ENCODE measurements at places on chromosomes 1 and 21.

- DNase-seq: no peak
Measured at GRCh38 chr1:16392740-16393569, 25.9 kb downstream of the SZRD1 start.

DNA sequence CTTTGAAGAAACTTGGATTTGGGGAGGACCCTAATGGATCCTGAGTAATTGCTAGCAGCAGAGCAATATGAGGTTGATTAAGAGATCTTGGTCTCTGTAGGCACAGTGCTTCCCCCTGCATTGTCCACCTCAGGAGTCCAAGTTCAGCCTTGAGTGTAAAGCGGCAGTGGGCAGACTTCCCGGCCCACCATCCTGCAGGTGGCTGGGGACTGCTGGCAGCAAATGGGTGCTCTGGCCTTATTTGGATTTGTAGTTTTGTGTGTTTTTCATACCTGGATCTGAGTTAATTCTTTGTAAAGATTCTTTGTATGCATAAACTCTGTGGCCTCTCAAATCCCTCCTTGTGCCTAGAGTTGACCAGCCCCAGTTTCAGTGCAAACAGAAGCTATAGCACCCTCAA lies 7.6 kb downstream of the BARHL2 start:
- no peak for DNase-seq

DNA sequence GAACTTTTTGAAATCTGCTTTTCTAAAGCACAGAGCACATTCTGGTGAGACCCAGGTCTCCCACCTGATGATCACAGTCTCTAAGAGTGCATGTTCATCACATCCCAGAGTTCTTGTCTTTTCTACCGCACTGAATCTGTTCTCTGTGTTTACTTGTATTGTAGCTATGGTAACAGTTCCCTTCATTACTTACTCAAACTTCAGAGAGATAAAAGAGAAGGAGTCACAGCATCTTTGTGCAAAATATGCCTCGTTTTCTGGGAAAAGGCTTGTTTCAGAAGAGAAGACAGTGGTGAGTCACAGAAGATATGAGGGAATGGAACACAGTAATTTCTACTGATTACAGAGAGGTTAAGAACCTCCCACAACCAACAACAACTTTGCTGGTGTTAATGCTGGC lies 580.6 kb downstream of the PLA2G4A start:
- DNase-seq: no peak

- no peak for DNase-seq
Measured at GRCh38 chr1:77824694-77825093, 45.2 kb downstream of the MIGA1 start.

DNA sequence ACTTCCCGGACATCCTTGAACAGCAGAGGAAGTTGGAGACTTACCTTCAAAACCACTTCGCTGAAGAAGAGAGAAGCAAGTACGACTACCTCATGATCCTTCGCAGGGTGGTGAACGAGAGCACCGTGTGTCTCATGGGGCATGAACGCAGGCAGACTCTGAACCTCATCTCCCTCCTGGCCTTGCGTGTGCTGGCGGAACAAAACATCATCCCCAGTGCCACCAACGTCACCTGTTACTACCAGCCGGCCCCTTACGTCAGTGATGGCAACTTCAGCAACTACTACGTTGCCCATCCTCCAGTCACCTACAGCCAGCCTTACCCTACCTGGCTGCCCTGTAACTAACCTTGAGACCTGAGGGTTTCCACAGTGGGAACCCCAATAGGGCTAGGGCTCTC lies 17.9 kb downstream of the TENT5C start:
- DNase-seq: no peak

GRCh38 chr1:33133478-33134105 lies 48.3 kb downstream of the TRIM62 start:
- DNase-seq: no peak

DNA sequence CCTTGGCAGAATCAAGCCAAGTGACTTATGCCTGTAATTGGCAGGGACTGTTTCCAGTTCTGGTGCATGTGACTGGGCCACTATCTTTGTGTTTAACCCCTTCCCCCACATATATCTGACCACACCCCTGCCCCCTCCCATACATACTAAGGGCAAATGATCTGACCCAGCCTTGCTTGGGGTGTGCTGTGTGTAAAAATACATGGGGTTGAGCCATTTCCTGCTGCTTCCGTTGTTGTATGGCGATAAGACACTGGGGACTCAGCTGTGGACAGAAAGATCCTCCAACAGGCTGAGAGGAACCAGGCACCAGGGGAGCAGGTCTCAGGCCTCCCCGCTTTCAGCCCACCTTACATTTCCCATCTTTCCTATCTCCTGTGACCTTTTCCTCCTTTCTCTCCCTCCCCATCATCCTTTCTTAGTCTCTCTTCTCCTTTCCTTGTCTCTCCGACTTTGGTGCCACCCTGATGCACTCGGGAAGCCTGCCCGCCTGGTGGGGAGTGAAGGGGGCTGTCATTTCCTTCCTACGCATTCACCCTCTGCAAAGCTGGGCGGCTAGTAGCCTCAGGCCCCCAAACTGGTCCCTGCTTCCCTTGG lies 39.7 kb downstream of the TMCC2 start:
- DNase-seq: no peak

DNA sequence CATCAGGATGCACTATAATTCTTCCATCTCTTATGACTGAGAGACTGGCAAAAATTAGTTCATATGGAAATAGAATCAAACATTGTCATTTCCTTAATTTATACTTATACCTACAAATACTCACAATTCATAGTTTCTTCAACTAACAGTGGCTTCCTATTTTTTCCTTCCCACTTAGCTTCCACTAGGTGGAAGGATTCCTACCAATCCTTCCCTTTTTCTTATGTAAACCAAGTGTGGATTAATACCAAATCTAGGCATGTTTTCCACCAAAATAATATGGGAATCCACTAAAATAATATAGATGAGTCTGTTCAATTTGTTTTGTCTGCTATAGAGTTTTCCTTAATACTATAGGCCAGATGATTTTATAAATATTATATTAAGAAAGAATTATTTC lies 1537.1 kb downstream of the PLA2G4A start:
- no peak for DNase-seq

- DNase-seq: no peak
Measured at GRCh38 chr21:43735236-43736091, 16.5 kb downstream of the PDXK start.

GRCh38 chr1:211738691-211739301 lies 63.4 kb upstream of the NEK2 start:
- no peak for DNase-seq

DNA sequence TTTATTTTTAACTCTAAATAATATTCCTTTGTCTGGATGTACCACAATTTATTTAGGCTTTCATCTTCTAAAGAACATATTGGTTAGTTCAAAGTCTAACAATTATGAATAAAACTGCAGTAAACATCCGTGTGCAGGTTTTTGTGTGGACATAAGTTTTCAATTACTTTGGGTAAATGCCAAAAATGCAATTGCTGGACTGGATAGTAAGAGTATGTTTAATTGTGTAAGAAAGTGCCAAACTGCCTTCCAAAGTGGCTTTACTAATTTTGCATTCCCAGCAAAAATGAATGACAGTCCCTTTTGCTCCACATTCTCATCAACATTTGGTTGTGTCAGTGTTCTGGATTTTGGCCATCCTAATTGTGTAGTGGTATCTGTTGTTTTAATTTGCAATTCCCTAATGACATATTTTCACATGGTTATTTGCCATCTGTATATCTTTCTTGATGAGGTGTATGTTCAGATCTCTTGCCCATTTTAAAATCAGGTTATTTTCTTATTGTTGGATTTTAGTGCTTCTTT lies 113.8 kb downstream of the DPYD start:
- no peak for DNase-seq

GRCh38 chr1:66725885-66726665 lies 26.2 kb upstream of the DYNLT5 start:
- DNase-seq: peak; percentile 13

DNA sequence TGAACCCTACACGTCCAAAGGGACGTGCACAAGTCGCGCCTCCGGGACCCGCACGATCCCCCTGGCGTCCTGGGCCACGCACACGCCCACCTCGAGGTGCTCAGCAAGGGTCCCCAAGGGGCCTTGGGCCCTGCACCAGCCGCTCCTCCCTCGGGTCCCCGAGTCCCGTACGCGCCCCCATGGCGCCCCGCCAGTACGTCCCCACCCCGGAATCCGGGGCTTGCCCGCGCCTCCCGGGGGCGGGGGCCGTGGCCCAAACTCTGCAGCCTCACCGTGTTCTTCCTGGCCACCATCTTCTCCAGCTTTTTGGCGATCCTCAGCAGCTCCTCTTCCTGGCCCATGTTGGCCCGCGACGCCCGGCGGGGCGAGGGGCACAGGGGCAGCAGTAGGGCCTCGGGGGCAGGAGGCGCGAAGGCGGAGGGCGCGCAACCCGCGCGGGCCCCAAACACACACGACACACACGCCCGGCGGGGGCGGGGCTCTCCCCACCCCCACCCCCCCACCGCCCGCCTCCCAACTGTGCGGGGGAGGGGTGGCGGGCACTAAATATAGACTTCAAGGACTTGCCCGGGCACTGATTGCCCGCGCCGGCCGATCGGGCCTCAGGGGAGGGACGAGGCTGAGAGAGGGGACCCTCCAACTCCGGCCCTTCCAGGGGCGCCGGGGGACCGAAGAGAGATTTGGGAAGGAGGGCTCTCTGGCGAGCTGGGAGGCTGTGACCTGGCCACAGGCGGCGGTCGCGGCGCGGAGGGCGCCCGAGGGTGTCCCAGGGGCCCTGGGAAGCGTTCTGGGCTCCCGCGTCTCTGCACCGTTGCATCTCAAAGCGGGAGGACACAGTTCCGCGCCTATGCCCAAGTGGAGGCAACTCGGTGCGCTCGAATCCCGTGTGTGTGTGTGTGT lies at the start of gene TCEA3:
Gene TCEA3, minus strand, starts transcription at position 456 of the 900 bp plus-strand sequence. Its CDS starts 115 bp downstream, at position 341.
- DNase-seq: peak; percentile 15

DNA sequence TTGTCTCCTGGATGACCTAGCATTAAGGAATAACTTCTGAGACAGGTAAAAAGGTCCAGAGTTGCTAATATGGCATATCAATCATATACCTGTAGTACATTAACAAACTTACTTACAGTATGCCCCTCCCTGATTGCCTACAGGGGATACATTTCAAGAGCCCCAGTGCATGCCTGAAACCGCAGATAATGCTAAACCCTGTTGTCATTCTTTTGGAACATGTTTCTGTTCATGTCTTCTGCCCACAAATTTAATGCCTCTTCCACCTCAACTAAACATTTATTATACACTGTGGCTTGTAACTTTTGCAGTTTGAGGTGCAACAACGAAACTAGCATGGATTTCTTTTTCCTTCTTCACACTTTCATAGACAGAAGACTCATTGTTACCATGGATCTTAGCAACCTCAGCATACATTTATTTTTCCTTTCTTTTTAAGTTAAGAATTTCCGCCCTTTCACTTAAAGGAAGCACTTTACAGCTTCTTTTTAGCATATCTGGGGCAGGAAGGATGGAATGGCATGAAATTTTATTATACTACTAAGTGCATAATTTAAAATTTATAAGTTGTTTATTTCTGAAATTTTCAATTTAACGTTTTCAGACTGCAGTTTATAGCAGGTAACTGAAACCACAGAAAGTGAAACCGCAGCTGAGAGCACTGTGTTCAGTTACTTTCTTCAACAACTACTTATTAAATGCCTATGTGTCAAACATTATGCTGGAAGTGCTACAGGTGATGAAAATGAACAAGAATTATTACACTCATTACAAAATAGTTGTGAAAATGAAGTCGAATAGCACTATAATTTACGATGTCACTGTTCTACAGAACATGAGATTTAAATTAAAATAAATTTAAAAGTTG lies 25.3 kb downstream of the F13B start:
- no peak for DNase-seq

GRCh38 chr1:26961826-26962225 lies 1.6 kb upstream of the KDF1 start:
- DNase-seq: no peak

DNA sequence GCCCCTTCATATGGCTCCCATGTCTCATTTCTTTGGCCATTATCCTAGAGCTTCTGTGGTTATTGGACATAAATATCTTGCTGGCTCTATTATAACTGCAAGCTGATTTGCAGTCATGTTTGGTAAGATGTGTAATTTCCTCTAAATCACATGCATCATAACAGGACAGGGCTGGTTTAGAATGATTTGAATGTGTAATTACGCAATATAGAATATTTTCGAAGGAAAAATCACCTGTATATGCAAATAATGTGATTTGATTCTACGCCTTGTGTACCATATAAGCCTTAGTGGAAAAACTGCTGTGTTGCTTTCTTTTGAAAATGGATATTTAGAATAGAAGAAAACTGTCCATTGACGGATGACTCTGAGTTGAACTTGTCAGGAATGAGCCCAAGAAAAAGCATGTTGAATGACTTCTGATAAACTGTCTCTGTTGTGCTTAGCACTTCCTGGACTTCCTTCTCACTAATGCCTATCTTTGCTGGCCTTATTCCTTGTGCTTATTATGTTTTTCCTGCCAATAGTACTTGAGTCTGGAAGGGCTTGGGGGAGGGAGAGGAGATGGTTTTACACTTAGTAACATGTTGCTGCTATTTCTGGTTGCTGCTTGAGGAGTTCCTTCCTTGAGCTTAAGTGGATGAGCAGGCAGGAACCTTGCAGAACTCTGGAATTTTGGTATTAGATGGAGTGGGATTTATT lies 6.5 kb downstream of the CACHD1 start:
- no peak for DNase-seq

DNA sequence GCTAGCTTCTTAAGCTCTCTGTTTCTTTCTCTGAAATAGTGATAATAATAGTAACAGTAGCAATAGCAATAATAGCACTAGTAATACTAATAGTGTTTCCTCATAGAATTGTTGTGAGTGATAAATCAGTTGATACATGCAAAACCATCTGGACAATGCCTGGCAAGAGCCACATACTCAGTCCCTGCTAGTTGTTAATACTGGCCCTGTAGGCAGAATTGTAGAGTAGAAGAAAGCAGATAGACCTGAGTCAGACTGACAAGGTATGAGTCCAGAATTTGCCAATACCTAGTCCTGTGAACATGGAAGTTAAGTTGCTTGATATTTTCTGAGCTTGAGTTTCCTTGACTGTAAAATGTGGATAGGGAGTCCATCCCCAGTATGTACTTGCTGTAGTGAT lies 171.9 kb downstream of the C1orf21 start:
- no peak for DNase-seq

- no peak for DNase-seq
Measured at GRCh38 chr1:201355471-201355870, 22.0 kb downstream of the TNNT2 start.

- no peak for DNase-seq
Measured at GRCh38 chr1:111476761-111477309, 3.1 kb downstream of the C1orf162 start.

DNA sequence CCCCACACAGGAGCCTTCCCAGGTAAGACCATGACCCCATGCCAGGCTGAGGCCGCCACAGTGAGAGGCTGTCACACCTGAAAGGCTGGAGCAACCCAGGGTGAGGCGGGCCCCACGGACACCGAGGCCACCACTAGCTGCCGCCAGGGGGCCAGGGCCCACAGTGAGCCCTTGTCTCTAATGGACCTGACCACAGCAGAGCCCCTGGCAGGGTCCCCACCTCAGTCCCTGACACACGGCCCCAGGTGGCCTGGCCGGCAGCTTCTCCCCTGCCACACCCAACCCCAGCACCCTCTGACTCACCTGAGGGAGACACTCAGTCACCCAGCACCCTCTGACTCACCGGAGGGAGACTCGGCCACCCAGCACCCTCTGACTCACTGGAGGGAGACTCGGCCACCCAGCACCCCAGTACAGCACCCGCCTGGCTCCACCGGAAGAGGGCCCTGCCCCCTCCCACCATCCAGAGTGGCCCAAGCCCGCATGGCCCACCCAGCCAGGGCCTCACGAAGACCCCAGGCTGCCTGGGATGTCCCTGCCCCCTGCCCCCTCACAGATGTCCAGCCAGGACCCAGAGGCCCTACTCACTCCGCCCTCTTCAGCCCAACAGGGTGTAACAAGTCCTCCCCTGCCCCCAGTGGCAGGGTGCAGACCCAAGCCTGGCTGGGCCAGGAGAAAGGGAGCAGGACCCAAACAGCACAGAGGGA lies 4.4 kb downstream of the DVL1 start:
- peak; percentile 29 for DNase-seq
